ENCODE measurements at places on chromosomes 6 and 20.

DNA sequence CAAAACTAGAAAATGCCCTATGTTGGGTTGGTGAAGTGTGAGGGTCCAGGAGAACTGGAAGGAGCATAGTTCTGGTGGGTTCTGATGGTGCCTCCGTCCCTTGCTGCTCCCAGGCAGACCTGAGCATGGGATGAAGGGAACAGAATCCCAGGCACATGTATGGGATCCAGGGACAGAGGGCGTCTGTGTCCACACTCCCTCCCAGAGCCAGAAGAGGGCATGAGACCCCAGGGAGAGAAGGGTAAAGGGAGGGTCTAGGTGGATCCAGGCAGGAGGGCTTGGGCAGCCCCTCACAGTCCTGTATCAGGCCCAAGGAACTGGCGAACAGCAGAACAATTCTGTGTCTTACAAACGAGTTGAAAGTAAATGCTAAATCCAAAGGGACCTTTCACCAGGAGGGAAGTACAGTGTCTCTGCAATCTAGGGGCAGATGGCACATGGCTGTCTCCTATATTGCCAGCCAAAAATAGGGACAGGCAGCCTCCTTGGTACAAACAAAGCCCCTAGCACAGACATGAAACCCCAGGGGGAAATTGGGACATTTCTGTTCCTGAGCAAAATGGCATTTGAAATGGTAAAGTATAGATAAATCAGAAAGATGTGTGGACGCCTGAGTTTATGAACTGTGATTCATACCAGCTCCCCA, 2.5 kb upstream of the BPIFA1 start:
- peak; percentile 60 for DNase-seq

- DNase-seq, result no peak
Measured at GRCh38 chr6:24064106-24064505, 61.9 kb upstream of the NRSN1 start.

DNA sequence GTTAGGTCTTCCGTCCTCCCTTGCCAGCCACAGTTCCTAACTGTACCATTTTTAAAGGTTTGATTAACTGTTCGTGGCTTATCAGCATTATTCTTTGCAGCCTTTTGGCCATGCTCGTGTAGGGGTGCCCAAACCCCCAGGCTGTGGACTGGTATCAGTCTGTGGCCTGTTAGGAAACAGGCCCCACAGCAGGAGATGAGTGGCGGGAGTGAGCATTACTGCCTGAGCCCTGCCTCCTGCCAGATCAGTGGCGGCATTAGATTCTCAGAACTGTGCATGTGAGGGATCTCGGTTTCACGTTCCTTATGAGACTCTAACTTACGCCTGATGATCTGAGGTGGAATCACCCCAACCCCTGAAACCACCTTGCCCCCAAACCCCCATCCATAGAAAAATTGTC, 79.3 kb downstream of the TBC1D7 start:
- DNase-seq, result no peak

DNA sequence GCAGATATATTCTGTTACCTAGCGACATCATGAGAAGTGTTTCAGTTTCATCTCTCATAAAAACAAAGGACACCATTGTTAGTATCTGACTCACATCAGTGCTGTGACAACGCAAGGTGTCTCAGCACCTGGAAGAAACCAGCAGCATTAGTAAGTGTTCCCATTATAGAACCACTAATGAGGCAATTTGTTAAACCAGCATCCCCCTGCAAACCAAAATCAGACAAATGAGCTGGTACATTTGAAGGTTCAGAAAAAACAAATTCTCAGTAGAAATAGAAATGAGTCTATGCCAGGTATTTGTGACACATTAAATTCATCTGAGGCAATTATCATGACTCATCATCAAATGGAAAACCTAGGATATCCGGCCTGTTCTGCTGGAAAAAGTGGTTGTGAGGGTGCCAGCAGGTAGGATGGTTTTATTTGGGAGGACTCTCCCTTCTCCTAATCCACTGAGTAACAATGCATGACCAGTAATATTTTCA, 151.7 kb downstream of the TMEM200A start:
- DNase-seq, result no peak

GRCh38 chr6:108755257-108756240, 92.7 kb upstream of the ARMC2 start:
- no peak for DNase-seq

GRCh38 chr20:64151633-64152530, 12.4 kb upstream of the MYT1 start:
- DNase-seq, result peak; percentile 92

GRCh38 chr6:1047981-1048541, 263.8 kb upstream of the FOXQ1 start:
- no peak for DNase-seq

Measured in RWPE2 (cell line).